ENCODE measurements at places on chromosomes 3 and 15. TPM values are rescaled to one million over a fixed set of nuclear protein-coding genes. Genes with fewer than 3 reads are reported as not detected.

GRCh38 chr15:96170979-96171739, 159.3 kb upstream of the NR2F2 start:
- no peak overlapping the region for H3K27ac ChIP-seq
- H3K27me3 ChIP-seq = no peaks in the 10 kb centered on the region
- no peak for DNase-seq
- H3K4me1 ChIP-seq = no peaks in the 10 kb centered on the region
- H3K36me3 ChIP-seq = no peaks in the 10 kb centered on the region

DNA sequence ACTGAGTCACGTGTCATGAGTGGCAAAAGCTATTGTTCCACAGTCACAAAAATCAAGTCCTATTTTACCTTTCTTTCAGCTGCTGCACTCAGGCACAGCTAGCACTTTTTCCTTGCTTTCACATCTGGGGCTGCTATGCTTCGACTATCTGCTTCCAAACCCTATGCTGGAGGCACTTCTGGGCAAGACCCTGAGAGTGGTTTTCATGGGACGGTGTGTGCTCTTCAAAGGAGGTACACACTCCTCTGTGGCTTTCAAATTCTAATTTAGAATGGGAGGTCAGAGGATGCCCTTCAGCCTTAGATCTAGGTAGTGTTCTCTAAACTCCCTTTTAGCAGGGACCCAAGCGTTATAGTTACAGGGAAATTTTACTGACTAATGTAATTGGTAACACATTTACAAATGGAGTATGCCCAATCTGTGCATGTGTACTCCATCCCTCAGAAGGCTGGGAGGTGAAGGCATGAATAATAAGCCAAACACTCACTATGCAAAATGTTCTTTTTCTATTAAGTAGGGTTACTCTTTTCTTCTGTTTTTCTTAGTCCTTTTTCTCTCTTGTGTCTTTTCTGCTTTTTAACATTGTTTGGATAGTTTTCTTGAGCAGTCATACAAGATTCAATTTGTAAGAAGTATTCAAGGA, 188.3 kb downstream of the LSAMP start:
- no peaks in the 10 kb centered on the region for H3K36me3 ChIP-seq
- H3K4me1 ChIP-seq = no peaks in the 10 kb centered on the region
- H3K27me3 ChIP-seq = no peaks in the 10 kb centered on the region
- H3K4me3 ChIP-seq = no peak overlapping the region
- DNase-seq = no peak

DNA sequence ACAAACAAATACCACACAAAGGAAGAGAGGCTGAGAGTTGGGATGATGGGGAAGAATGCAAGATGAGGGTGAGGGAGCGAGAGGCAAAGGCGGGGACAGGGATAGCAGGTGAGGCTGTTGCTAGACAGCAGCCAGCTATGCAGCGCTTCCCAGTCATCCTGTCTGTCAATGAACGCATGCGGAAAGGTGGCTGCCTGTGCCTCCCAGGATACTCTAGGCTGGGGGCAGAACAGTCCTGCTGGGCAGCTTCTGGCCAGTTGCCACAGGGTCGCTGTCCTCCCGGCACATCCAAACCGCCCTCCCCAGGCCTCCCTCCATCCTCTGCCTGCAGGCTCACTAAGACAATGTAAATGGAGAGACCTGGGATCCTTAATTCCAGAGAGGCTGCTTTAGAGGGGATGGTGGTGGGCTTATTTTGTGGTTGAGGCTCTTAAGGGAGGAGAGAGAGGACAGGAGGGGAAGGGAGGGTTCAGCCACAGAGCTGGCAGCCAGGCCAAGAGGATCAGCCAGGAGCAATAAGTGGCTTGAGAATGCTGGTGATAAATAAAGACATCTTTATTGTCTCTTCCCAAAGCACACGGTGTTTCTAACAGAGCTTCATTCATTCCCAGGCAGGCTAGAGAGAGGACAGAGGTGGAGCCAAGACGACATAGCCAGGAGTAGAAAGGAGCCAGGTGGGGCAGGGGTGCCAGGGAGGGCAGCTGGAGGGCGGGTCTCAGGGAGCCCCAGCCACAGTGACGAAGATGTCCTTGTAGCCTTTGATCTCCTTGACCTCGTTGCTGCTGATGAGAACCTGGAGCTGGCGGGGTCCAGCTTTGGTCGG, 9.2 kb upstream of the TGM5 start:
- no peaks in the 10 kb centered on the region for H3K36me3 ChIP-seq
- no peak for DNase-seq
- H3K27ac ChIP-seq = no peak overlapping the region
- no peaks in the 10 kb centered on the region for H3K27me3 ChIP-seq
- H3K4me1 ChIP-seq = no peaks in the 10 kb centered on the region

GRCh38 chr3:68986496-68987208, 26.8 kb downstream of the EOGT start:
- no peaks in the 10 kb centered on the region for H3K4me1 ChIP-seq
- no peak for DNase-seq
- no peak overlapping the region for H3K4me3 ChIP-seq

GRCh38 chr3:78605178-78605577, 1162.6 kb downstream of the ROBO1 start:
- no peaks in the 10 kb centered on the region for H3K36me3 ChIP-seq
- H3K27me3 ChIP-seq = no peaks in the 10 kb centered on the region
- no peak overlapping the region for H3K4me3 ChIP-seq
- DNase-seq = no peak
- H3K4me1 ChIP-seq = no peaks in the 10 kb centered on the region

GRCh38 chr3:126355777-126356372, 1.3 kb downstream of the KLF15 start:
- H3K36me3 ChIP-seq = no peaks in the 10 kb centered on the region
- peaks cover 18% of the 10 kb centered on the region for H3K27me3 ChIP-seq
- peak overlapping the region; percentile 36 for H3K27ac ChIP-seq
- H3K4me3 ChIP-seq = peak overlapping the region; percentile 49

DNA sequence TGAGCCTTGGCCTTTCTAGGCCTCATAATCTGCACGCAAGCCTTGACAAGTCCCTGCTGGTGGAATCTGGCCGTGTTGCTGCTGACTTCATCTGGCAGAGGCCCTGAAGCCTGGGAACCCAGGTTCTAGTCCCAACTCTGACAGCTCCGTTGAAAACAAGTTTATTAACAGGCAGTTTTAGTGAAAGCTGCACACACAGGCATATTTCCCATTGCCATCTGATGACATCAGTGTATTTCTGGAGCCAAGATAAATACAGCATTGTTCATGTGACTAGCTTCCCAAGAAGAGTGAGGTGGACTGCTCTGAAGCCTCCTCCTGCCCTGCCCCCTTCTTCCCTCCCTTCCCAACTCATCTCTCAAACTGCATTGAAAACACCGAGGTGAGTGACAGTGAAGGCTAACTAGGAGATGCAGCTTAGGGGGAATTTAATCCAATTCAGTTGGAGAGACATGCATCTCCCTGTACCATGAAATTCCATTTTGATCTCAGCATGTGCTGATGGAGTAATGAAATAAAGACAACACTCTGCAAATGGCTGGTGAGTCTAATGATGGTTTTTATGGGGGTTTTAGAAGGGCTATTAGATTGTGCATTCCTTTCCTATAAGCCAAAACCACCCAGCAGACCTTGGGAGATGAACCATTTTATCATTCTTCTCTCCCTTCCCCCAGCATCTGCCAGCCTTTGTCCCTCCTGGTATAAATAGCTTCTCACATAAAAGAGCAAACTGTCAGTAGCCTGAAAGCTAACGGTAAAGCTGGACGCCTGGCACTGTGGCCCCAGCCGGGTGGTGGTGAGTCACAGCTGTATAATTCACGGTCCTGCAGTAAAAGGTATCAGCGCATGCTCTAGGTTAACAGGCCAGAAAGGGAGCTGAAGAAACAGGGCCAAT, 38.0 kb downstream of the PRICKLE2 start:
- H3K36me3 ChIP-seq = no peaks in the 10 kb centered on the region
- H3K27me3 ChIP-seq = no peaks in the 10 kb centered on the region
- no peak overlapping the region for H3K4me3 ChIP-seq
- peak; percentile 37 for DNase-seq

GRCh38 chr3:114816052-114816451, 331.0 kb downstream of the ZBTB20 start:
- no peak overlapping the region for H3K27ac ChIP-seq
- no peak for DNase-seq
- no peaks in the 10 kb centered on the region for H3K36me3 ChIP-seq

- H3K4me1 ChIP-seq = no peaks in the 10 kb centered on the region
- H3K36me3 ChIP-seq = no peaks in the 10 kb centered on the region
- no peaks in the 10 kb centered on the region for H3K27me3 ChIP-seq
Observed at GRCh38 chr15:62439543-62440016, 274.5 kb upstream of the C2CD4B start.

GRCh38 chr3:141578202-141578973, 91.6 kb downstream of the RASA2 start:
- no peak overlapping the region for H3K27ac ChIP-seq
- no peak for DNase-seq
- no peaks in the 10 kb centered on the region for H3K27me3 ChIP-seq
- no peaks in the 10 kb centered on the region for H3K4me1 ChIP-seq

PLIN1 gene
- 1.2 TPM for total RNA-seq

ATP10A gene
- total RNA-seq = 0.89 TPM

GNAT1 gene
- total RNA-seq = not detected

PIERCE2 gene
- total RNA-seq = 11.4 TPM

UNC45A gene
- total RNA-seq = 74.5 TPM
